ENCODE measurements at places on chromosomes 2 and 18.

GRCh38 chr2:149009576-149010461 lies 28.7 kb upstream of the LYPD6B start:
- DNase-seq: no peak

- no peak for DNase-seq
Observed at GRCh38 chr2:43270461-43270860, 44.1 kb upstream of the ZFP36L2 start.

DNA sequence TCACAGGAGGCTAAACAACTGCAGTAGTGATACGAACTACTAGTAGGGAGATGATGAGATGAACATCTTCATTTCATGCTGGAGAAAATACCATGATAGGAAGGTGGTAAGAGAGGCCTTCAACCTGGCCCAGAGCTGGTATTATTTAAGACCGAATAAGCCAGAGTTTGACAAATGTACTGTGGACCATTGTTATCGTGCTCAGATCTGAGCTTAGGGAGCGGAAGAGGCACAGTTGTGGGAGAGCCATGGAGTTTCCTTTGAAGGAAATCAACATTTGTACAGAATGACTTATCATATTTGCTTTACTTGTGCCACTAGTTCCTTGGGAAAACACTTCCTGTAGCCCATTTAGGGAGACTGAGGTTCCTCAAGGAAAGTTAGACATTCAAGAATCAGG lies 260.6 kb upstream of the TNP1 start:
- DNase-seq: no peak

DNA sequence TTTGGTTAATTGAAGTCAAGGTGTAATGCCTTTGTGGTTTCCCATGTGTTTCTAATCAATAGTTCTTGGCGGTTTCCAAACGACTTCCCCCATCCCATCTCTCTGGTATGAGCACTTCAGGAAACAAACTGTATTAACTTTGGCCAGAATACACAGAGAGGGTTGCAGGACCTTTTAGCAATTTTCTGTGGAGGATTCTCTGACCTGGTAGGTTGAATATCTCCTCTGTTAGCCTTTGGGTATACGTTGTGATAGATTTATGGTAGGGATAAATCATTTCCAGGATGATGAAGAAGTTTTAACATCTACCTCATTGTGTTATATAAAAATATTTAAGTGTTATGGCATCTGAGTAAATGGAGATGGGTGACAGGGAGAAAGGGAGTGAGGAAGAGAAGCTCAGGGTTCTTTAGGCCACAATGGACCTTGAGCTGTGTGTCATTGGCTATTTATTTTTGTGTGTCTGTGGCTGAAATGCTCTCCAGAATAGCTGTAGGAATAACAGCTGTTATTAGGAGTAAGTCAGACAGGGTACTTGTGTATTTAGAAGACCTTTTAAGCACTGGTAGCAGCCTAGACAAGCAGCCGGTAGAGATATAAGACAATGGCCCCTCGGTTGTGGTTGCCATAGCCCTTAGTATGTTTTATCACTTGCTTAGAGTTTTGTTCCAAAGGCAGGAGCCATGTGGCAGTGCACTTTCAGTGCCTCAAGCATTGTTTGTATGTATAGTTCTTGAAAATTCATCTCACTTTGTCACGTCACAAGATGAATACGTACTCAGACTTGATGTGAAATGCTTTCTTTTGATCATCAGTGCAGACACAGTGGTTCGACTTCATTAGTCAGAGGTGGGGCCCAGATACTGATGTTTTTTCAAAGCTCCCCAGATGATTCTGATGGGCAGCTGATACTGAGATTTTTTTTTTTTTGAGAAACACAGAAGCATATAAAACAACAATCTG lies 91.1 kb downstream of the FMNL2 start:
- no peak for DNase-seq

GRCh38 chr18:55038162-55038561 lies 78.9 kb upstream of the CCDC68 start:
- DNase-seq: no peak

GRCh38 chr2:224973112-224974016 lies 68.9 kb downstream of the DOCK10 start:
- no peak for DNase-seq

- DNase-seq: no peak
Observed at GRCh38 chr18:48206887-48207286, 202.3 kb downstream of the ZBTB7C start.

- DNase-seq: no peak
Observed at GRCh38 chr2:220574038-220574437, 946.6 kb downstream of the SLC4A3 start.

DNA sequence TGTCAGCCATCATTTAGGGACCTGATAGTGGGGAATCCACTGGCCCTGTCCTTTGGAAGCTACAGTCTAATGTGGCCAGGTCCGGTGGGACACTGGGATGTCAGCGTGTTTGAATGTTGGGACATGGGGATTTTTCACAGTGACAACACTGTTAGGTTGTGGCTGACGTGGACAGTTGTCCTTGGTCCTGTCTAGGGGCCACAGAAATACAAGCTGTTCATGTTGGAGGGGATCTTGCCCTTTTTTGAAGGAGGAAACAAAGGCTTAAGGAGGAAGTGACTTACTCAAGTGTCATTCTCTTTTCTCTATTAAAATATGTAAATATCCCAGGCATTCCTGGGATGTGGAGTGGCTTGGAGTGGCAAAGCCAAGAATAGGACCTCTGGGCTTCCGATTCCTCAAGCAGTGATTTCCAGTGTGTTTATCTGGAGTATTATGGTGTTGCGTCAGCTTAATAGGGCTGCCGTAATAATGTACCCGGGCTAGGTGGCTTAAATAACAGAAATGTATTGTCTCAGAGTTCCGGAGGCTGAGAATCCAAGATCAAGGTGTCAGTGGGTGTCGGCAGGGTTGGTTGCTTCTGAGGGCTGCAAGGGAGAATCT lies 8.5 kb downstream of the ACOXL start:
- no peak for DNase-seq

- no peak for DNase-seq
Observed at GRCh38 chr2:104847586-104848160, 6.2 kb upstream of the POU3F3 start.

DNA sequence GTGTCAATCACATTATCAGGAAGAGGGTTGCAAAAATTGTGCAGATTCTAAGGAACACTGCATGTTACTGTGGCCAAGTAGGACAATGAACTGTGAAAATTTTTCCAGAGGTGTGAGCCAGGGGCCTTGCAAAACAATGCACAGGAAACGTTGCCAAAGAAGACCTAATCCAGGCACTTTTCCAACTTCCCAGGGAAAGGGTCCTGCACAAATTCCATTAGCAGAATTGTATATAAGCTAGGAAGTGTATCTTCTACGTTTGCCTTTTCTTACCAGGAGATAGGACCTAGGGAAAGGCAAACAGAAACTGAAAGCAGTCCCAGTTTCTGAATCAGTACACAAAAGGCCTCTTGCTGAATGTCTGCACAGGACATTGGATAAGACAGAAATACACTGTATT lies 1888.3 kb upstream of the CELF4 start:
- no peak for DNase-seq

DNA sequence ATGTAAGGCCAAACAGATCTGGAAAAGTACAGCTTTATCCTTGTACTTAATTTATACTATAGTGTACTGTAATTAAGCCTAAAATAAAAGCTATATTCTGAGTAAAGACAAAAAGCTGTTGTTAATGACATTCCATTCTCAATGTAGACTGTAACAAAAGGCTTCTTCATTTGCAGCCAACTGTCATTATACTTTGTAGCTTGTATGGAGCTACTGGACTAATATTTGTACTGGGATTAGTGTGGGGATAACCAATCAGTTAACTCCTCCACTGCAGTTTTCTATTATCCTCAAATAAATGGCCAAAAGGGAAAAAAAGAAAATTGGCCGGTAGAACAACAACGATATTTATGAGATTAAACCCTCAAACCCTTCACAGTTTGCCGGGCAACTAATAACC lies 66.5 kb downstream of the STK39 start:
- no peak for DNase-seq

DNA sequence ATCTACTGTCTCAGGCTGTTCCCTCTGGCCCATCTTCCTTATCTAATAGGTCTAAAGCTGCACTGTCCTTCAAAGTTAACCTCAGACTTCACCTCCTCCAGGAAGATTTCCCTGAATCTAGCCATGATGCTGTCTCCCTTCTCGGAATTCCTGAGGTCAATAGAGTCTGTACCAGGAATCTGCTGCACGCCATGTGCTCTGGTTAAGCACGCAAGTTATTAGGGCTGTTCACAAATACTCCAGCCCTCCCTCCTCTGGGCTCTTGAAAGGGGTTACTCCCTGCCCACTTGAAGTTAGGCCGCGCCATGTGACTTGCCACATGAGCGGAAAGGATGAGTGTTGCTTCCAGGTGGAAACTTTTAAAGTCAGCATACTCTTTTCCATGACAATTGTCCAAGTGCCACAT lies 43.6 kb downstream of the MCFD2 start:
- no peak for DNase-seq

GRCh38 chr2:100653449-100654035 lies 90.7 kb downstream of the PDCL3 start:
- no peak for DNase-seq

DNA sequence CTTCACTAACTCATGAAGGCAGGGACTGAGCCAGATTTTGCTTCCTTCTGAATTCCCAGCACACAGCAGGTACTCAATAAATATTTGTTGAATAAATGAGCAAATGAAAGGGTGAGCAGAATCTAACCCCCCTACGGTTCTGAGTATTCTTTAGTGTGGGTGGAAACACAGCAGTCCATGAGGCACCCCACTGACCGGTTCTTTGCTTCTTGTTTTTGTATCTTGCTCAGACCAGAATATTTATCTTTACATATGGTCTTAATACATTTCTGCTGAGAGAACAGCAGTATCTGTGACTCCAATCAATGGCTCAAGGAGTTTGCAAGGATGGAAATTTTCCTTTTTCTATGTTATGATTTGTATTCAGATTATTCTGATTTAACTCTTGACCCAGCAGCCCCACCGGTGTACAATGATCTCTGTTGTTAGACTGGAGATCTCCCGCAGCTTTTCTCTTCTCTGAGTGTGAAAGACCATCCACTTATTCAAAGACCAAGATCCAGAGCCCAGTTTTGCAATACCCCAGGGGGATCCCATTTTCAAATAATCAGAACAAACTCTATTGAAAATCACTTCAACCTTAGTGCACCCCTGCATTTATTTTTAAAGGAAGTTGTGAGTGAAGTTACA lies 506.5 kb upstream of the TNP1 start:
- DNase-seq: no peak

- no peak for DNase-seq
Observed at GRCh38 chr2:73036766-73037165, 34.7 kb downstream of the SFXN5 start.

DNA sequence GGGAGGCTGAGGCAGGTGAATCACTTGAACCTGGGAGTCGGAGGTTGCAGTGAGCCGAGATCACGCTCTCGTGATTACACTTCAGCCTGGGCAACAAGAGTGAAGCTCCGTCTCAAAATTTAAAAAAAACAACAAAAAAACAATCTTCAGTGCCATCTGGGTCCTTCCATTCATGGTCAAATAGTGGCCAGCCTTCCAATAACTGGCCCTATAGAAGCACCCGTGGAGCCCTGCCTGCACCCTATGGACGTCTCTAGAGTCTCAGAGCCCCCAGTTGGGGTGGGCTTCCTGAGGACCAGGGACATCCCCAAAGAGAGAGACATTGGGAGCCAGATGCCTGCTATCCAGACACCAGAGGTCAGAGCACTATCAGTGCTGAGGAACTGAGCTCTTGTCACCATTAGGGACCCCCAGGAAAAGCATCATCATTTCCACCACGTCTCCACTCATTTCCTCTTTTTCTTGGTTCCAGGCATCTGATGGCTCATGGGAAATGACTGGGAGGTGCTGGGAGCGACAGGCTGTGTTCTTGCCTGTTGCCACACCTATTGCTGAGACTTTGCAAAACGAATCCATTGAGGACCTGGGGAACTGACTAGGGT lies 9.4 kb downstream of the NEU2 start:
- DNase-seq: no peak

- peak; percentile 19 for DNase-seq
Observed at GRCh38 chr2:205685314-205686055, 3.2 kb downstream of the NRP2 start.

Data from NCI-H460 (cell line).